GM23338 (cell line): ENCODE measurements at places on chromosomes 12 and 14. TPM values are rescaled to one million over a fixed set of nuclear protein-coding genes. Genes with fewer than 3 reads are reported as not detected.

CLEC4C gene
- not detected in 2 replicates for polyA plus RNA-seq

LIN7A gene
- polyA plus RNA-seq: 5.7 and 6.2 TPM in 2 replicates

CRADD gene
- 3.8 and 6.3 TPM in 2 replicates for polyA plus RNA-seq

DNA sequence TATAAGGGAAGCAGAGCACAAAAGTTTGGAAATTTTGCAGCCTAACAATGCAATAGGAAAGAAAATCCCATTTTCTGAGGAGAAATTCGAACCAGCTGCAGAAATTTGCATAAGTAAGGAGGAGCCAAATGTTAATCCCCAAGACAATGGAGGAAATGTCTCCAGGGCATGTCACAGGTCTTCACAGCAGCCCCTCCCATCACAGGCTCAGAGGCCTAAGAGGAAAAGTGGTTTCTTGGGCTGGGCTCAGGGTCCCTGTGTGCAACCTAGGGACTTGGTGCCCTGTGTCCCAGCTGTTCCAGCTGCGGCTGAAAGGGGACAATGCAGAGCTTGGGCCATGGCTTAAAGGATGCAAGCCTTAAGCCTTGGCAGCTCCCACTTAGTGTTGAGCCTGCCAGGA, 190.0 kb downstream of the MDGA2 start:
- peak; percentile 61 for DNase-seq

DNA sequence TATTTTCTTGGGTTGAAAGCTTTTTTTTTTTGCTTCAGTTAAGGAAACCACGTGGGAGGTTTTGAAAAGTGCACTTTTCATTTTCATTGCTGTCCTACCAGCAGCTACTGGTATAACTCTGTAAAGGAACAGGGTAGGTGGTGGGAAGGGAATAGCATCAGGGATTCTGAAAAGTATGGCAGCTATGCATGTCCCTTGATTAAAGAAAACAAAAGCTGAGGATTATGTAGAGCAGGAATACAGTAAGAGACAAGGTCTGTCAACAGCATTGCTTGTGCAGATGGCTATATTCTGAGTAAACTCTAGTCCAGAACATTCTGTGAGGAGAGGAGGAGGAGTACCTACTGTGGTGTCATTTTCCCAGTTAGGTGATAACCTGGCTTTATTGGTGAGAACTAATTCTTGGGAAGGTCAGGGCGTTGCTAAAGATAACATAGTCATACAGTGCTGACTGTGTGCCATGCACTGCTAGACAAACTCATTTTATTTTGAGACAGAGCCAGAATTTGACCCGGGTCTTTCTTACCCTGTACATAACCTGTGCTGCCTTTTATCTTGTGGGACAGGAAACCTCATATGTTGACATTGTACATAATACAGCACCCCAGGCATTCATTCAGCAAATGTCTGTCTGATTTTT, 80.3 kb upstream of the TRAF3 start:
- no peak for DNase-seq

- no peak for DNase-seq
Observed at GRCh38 chr12:121345151-121345815, 6.9 kb downstream of the ANAPC5 start.

DNA sequence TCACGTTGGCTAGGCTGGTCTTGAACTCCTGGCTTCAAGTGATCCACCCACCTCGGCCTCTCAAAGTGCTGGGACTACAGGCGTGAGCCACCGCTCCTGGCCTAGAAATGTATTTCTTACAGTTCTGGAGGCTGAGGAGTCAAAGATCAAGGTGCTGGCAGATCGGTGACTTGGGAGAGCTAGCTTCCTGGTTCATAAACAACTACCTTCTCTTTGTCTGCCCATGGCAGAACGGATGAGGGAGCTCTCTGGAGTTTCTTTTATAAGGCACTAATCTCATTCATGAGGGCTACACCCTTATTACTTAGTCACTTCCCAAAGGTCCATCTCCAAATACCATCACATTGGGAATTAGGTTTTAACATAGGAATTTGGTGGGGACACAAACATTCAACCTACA, 38.9 kb downstream of the SLC17A8 start:
- DNase-seq: no peak

GRCh38 chr14:103613517-103613916, 15.5 kb upstream of the KLC1 start:
- no peak for DNase-seq

GRCh38 chr14:50312734-50313054, 570 bp downstream of the DMAC2L start:
- DNase-seq: no peak

- peak; percentile 63 for DNase-seq
Observed at GRCh38 chr12:54140588-54141388, 48.0 kb downstream of the SMUG1 start.

- no peak for DNase-seq
Observed at GRCh38 chr14:73810478-73811163, 41.0 kb upstream of the PTGR2 start.

DNA sequence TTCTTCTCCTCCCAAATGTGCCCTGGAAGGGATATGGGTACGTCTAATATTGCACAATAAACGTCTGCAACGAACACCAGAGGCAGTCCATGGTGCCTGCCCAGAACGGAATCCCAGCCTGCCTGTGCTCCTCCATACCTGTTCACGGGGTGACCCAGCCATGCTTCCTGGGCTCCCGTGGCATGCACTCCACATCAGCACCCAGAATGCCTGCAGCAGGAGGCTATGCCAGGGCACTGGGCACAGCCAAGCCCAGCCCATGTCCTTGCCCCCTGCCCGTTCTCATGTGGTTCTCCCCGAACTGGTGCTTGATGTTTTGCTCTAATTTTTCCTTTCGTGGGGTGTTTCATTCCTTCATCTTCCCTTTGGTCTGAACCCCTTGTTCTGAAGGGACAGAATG, 404.3 kb downstream of the BCL11B start:
- no peak for DNase-seq

DNA sequence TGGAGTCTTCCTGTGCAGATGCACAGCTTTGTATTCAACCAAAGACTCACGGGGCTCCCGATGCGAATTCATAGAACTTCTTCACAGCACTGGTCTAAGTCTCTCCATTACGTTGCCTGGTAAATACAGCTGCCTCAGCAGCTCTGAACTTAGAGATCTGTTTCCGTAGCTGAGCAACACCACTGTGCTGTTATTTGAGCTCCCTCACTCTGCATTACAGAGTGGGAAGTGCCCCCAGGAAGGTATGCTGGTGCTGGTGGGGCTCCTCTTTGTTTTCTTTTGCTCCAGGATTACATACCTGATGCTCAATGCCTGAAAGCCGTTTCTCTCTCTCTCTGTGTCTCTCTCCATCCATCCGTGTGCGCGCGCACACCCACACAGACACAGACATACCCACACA, 227.5 kb upstream of the RMST start:
- DNase-seq: peak; percentile 80
